Astrocyte (in vitro differentiated cells and primary cell): ENCODE measurements at places on chromosomes 5 and 9. TPM values are rescaled to one million over a fixed set of nuclear protein-coding genes. Genes with fewer than 3 reads are reported as not detected.

Gene ADGRD2
- total RNA-seq: not detected in 2 replicates

Gene CDC42SE2
- total RNA-seq: 18.5 and 24.1 TPM in 2 replicates

Gene LRRC19
- total RNA-seq: not detected in 2 replicates

Gene SLC36A3
- total RNA-seq: not detected in 2 replicates

Gene DAB2IP
- 41.4 and 41.7 TPM in 2 replicates for total RNA-seq

Gene KCNIP1
- total RNA-seq: 0.45 and 0.60 TPM in 2 replicates

Gene CEMIP2
- total RNA-seq: 137 and 139 TPM in 2 replicates

Gene CCDC152
- 1.2 and 1.3 TPM in 2 replicates for total RNA-seq

Gene PJA2
- 107 and 108 TPM in 2 replicates for total RNA-seq

Gene FGF10
- not detected in 2 replicates for total RNA-seq

Gene RNF183
- total RNA-seq: not detected in 2 replicates

Gene SLC25A2
- total RNA-seq: 0.19 and 0.25 TPM in 2 replicates

Gene FREM1
- total RNA-seq: 0.31 and 0.52 TPM in 2 replicates

Gene ARHGEF39
- 0.53 and 1.0 TPM in 2 replicates for total RNA-seq

Gene CAPSL
- not detected in 2 replicates for total RNA-seq

Gene CCNO
- 0.19 and 0.43 TPM in 2 replicates for total RNA-seq

Gene IRX4
- total RNA-seq: 0.53 and 0.68 TPM in 2 replicates

Gene PCDHGC5
- 7.7 and 10.9 TPM in 2 replicates for total RNA-seq

Gene ESM1
- total RNA-seq: 0.54 TPM in 1 of 2 replicates, not detected in the other

Gene THBS4
- total RNA-seq: 0.55 and 1.1 TPM in 2 replicates

Gene ARID3C
- total RNA-seq: 0.16 and 0.19 TPM in 2 replicates

Gene MAP1B
- 386 and 476 TPM in 2 replicates for total RNA-seq

Gene NMUR2
- total RNA-seq: not detected in 2 replicates

Gene ORM1
- total RNA-seq: not detected in 2 replicates

Gene EDIL3
- 226 and 284 TPM in 2 replicates for total RNA-seq

Gene KIF4B
- total RNA-seq: not detected in 2 replicates

Gene CARTPT
- total RNA-seq: not detected in 2 replicates

Gene FCN1
- not detected in 2 replicates for total RNA-seq

Gene PCDHGA4
- 0.48 and 0.50 TPM in 2 replicates for total RNA-seq

Gene LMX1B
- total RNA-seq: 0.07 and 0.45 TPM in 2 replicates
